ENCODE measurements at places on chromosomes 1 and 21. TPM values are rescaled to one million over a fixed set of nuclear protein-coding genes. Genes with fewer than 3 reads are reported as not detected.

GRCh38 chr1:116164604-116165368 is 53.6 kb downstream of the MAB21L3 start:
- peaks cover 24% of the 10 kb centered on the region for H3K27me3 ChIP-seq
- no peaks in the 10 kb centered on the region for H3K36me3 ChIP-seq
- no peak overlapping the region for H3K27ac ChIP-seq
- H3K4me3 ChIP-seq, result no peak overlapping the region
- peaks cover 12% of the 10 kb centered on the region for H3K4me1 ChIP-seq

DNA sequence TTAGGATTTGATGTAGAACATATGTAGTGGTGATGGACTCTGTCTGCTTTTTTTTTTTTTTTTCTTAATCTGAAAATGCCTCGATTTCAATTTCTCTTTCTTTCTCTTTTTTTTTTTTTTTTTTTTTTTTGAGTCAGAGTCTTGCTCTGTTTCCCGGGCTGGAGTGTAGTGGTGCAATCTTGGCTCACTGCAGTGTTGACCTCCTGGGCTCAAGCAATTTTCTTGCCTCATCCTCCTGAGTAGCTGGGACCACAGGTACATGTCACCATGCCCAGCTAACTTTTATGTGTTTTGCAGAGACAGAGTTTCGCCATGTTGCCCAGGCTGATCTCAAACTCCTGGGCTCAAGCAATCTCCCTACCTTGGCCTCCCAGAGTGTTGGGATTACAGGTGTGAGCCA is 17.4 kb downstream of the MAST2 start:
- peaks cover 33% of the 10 kb centered on the region for H3K36me3 ChIP-seq
- no peaks in the 10 kb centered on the region for H3K27me3 ChIP-seq
- no peak overlapping the region for H3K27ac ChIP-seq

- H3K27me3 ChIP-seq, result no peaks in the 10 kb centered on the region
- H3K4me1 ChIP-seq, result peaks cover 3% of the 10 kb centered on the region
- H3K27ac ChIP-seq, result no peak overlapping the region
- peaks cover 4% of the 10 kb centered on the region for H3K36me3 ChIP-seq
- H3K4me3 ChIP-seq, result no peak overlapping the region
These were observed 47.7 kb downstream of the SPEN start for GRCh38 chr1:15895233-15895632.

CAMK2N1 gene
- 69.2 TPM for total RNA-seq

CATSPERE gene
- 2.0 TPM for total RNA-seq

AQP10 gene
- total RNA-seq, result 0.96 TPM

ERI3 gene
- total RNA-seq, result 96.1 TPM

- no peaks in the 10 kb centered on the region for H3K4me1 ChIP-seq
- no peak for DNase-seq
- no peaks in the 10 kb centered on the region for H3K36me3 ChIP-seq
- no peak overlapping the region for H3K27ac ChIP-seq
- no peak overlapping the region for H3K4me3 ChIP-seq
These were observed 38.7 kb upstream of the NEK7 start for GRCh38 chr1:198118134-198118533.

MMEL1 gene
- 0.64 TPM for total RNA-seq

- peaks cover 28% of the 10 kb centered on the region for H3K4me1 ChIP-seq
- H3K36me3 ChIP-seq, result no peaks in the 10 kb centered on the region
- no peaks in the 10 kb centered on the region for H3K27me3 ChIP-seq
- no peak for DNase-seq
- peak overlapping the region; percentile 95 for H3K27ac ChIP-seq
- H3K4me3 ChIP-seq, result peak overlapping the region; percentile 9
These were observed 38.6 kb upstream of the ETS2 start for GRCh38 chr21:38766987-38767722.

DNA sequence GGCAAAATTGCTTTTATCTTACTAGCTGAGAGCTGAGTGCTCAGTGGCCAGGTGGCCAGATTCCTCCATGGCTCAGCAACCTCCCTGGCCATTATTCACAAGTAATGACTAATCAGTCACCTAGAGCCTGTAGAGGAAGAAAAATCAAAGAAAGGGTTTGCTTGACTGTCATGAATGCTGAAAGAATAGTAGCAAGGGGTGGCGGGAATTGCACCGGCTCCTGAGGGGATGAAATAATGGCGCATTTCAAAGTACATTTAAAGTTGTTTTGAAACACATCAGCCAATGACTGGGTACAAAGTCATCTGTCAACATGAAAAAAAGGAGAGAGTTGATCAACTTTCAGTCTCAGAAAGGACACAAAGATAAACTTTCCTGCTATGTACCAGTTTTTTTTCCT is 99.5 kb downstream of the OMA1 start:
- no peak for DNase-seq
- no peak overlapping the region for H3K4me3 ChIP-seq
- H3K27ac ChIP-seq, result no peak overlapping the region
- peaks cover 20% of the 10 kb centered on the region for H3K4me1 ChIP-seq
- no peaks in the 10 kb centered on the region for H3K27me3 ChIP-seq
- no peaks in the 10 kb centered on the region for H3K36me3 ChIP-seq

GRCh38 chr1:149845416-149845815 is 54.0 kb upstream of the BOLA1 start:
- H3K36me3 ChIP-seq, result peaks cover 3% of the 10 kb centered on the region
- peak overlapping the region; percentile 79 for H3K4me3 ChIP-seq
- H3K27ac ChIP-seq, result peak overlapping the region; percentile 93
- H3K4me1 ChIP-seq, result peaks cover 35% of the 10 kb centered on the region
- H3K27me3 ChIP-seq, result no peaks in the 10 kb centered on the region

DNA sequence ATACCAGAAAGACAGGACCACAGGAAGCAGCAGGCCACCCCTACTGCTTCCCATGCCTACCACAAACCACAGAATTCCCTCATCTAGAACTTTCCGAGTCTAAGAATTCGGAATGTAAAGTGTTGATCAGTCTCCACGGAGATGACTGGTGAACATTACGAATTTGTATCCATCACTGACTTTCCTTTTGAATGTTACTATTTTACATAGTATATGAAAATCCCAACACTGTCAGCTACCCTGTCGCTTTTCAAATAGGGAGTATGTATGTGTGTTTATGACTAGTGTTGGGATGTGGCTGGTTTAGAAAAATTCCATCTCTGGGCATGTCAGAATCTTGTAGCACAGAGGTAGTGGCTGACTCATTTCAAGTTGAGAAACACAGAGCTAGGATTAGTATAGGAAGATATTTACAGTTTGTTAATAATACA is 118.2 kb downstream of the COQ8A start:
- H3K27ac ChIP-seq, result no peak overlapping the region
- no peak overlapping the region for H3K4me3 ChIP-seq
- no peaks in the 10 kb centered on the region for H3K4me1 ChIP-seq
- DNase-seq, result no peak
- H3K36me3 ChIP-seq, result peaks cover 6% of the 10 kb centered on the region
- H3K27me3 ChIP-seq, result no peaks in the 10 kb centered on the region

DNA sequence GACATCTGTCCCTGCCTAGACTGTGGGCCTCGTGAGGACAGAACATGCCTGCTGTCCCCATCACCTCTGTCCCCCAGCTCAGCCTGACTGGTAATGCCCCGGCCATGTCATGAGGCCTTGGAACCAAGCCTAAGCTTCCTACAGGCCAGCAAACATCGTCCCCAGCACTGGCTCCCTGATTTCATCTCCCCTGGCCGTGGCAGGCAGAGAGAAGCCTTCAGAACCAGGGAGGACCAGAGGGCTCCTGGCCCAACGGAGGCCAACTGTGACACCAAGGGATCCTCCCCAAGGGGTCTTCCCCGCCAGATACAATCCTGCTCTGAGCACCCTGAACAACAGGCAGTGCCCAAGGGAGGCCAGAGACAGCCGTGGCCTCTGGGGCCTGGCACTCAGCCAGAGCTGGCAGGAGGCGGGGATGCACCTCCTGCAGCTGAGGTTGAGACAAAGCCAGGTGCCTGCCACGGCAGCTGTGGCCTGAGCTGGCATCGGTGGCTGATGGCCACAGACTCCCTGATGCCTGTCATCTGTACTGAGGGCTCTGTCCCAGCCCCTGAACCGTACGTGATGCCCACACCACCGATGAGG is 9.9 kb upstream of the NPHP4 start:
- H3K36me3 ChIP-seq, result no peaks in the 10 kb centered on the region
- H3K27me3 ChIP-seq, result peaks cover 20% of the 10 kb centered on the region
- no peak overlapping the region for H3K4me3 ChIP-seq
- H3K4me1 ChIP-seq, result peaks cover 7% of the 10 kb centered on the region

DNA sequence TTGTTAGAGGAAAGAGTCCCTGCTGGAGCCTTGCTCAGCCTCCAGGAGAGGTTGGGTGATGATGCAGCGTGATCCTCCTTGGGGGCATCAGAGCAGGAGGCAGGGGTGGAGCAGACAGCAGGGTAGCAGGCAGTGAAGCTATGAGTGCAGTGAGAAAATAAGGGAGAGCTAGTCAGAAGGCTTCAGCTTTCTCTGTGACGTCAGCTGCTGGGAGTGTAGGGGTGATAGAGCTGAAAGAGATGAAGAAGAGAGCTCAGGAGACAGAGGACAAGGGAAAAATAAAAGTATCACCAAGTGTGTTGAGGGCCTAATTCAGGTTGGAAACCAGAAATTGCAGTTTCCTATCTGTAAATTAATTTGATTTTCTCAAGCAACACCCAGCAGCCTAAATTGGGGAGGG is 2.2 kb upstream of the ADAM30 start:
- peaks cover 19% of the 10 kb centered on the region for H3K27me3 ChIP-seq
- peaks cover 15% of the 10 kb centered on the region for H3K4me1 ChIP-seq
- no peak for DNase-seq
- H3K27ac ChIP-seq, result no peak overlapping the region

TATDN3 gene
- total RNA-seq, result 15.0 TPM

THEM5 gene
- total RNA-seq, result not detected

GRCh38 chr1:55304229-55304740 is 89.1 kb upstream of the USP24 start:
- H3K27ac ChIP-seq, result no peak overlapping the region
- H3K4me1 ChIP-seq, result no peaks in the 10 kb centered on the region
- H3K27me3 ChIP-seq, result peaks cover 24% of the 10 kb centered on the region
- H3K36me3 ChIP-seq, result no peaks in the 10 kb centered on the region

ACTL8 gene
- total RNA-seq, result not detected

VHLL gene
- total RNA-seq, result not detected

DNA sequence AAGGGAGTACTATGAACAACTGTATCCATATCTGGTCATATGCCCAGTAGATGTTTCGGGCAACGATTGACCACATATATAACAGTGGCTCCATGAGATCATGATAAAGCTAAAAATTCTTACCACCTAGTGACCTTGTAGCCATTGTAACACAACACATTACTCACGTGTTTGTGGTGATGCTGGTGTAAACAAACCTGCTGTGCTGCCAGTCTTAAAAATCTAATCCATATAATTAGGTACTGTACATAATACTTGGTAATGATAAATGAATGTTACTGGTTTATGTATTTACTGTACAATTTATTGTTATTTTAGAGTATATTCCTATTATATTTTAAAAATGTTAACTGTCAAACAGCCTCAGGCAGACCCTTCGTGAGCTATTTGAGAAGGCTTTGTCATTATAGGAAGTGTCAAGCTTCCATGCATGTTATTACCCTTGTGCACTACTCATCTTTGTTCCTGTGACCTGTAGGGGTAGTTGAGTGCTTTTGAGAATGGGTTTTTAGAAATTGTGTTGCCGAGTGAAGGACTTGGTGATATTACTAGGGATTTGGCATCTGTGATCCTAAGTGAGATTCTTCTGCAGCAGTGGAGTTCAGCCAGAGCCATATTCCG is 23.6 kb downstream of the DIP2A start:
- peaks cover 21% of the 10 kb centered on the region for H3K36me3 ChIP-seq
- no peak overlapping the region for H3K27ac ChIP-seq
- H3K4me1 ChIP-seq, result no peaks in the 10 kb centered on the region
- no peak for DNase-seq
- H3K27me3 ChIP-seq, result no peaks in the 10 kb centered on the region

OR2T29 gene
- not detected for total RNA-seq

ETV3L gene
- 0.67 TPM for total RNA-seq

- no peaks in the 10 kb centered on the region for H3K36me3 ChIP-seq
- peak overlapping the region; percentile 70 for H3K4me3 ChIP-seq
- DNase-seq, result peak; percentile 63
- peaks cover 2% of the 10 kb centered on the region for H3K4me1 ChIP-seq
- H3K27me3 ChIP-seq, result peaks cover 36% of the 10 kb centered on the region
These were observed 9.1 kb upstream of the LUZP1 start for GRCh38 chr1:23177438-23178380.

HEYL gene
- 4.3 TPM for total RNA-seq

GRCh38 chr1:59486615-59487014 is 189.7 kb downstream of the FGGY start:
- H3K36me3 ChIP-seq, result no peaks in the 10 kb centered on the region
- DNase-seq, result no peak
- H3K4me3 ChIP-seq, result no peak overlapping the region
- H3K27me3 ChIP-seq, result no peaks in the 10 kb centered on the region
- H3K27ac ChIP-seq, result no peak overlapping the region
- H3K4me1 ChIP-seq, result peaks cover 2% of the 10 kb centered on the region

LCE3D gene
- not detected for total RNA-seq

GRCh38 chr1:34164771-34165391 is at the start of gene CSMD2:
Gene CSMD2, minus strand, starts transcription at chr1:34165230. Its CDS starts 133 bp downstream, at chr1:34165097.
- no peaks in the 10 kb centered on the region for H3K36me3 ChIP-seq
- peak within 1 kb of the TSS; percentile 66 for H3K4me3 ChIP-seq
- H3K4me1 ChIP-seq, result peaks cover 11% of the 10 kb centered on the region
- peak within 1 kb of the TSS; percentile 19 for H3K27ac ChIP-seq
- H3K27me3 ChIP-seq, result peaks cover 86% of the 10 kb centered on the region

- H3K27ac ChIP-seq, result no peak overlapping the region
- no peaks in the 10 kb centered on the region for H3K36me3 ChIP-seq
- H3K4me3 ChIP-seq, result no peak overlapping the region
These were observed 354.0 kb upstream of the RGS18 start for GRCh38 chr1:191804311-191804710.

FMO5 gene
- 4.2 TPM for total RNA-seq

TBX19 gene
- 2.3 TPM for total RNA-seq

GRCh38 chr1:4627353-4627752 is 27.1 kb upstream of the AJAP1 start:
- no peaks in the 10 kb centered on the region for H3K36me3 ChIP-seq
- no peak for DNase-seq
- no peak overlapping the region for H3K4me3 ChIP-seq
- H3K4me1 ChIP-seq, result no peaks in the 10 kb centered on the region
- H3K27ac ChIP-seq, result no peak overlapping the region

Data from progenitor cell of endocrine pancreas (in vitro differentiated cells).